ENCODE measurements at places on chromosomes 7 and 10.

DNA sequence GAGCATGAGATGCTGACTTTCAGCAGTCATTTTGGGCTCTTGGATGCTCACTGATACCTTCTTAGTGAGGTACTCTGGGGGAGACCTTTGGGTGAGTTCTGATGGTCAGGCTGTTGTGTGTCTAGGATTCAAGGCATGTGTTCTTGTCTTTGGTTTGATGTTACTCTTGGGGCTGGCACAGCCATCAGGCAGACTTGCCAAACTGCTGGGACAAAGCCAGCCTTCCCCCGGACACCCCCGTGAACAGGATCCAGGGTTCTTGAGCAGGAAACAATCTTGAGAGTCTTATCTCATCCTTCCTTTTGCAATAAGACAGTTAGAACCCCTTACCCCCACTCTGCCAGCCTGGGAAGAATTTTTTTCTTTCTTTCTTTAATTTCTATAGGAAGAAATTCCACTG is 42.2 kb downstream of the SUFU start:
- peak; percentile 17 for DNase-seq

DNA sequence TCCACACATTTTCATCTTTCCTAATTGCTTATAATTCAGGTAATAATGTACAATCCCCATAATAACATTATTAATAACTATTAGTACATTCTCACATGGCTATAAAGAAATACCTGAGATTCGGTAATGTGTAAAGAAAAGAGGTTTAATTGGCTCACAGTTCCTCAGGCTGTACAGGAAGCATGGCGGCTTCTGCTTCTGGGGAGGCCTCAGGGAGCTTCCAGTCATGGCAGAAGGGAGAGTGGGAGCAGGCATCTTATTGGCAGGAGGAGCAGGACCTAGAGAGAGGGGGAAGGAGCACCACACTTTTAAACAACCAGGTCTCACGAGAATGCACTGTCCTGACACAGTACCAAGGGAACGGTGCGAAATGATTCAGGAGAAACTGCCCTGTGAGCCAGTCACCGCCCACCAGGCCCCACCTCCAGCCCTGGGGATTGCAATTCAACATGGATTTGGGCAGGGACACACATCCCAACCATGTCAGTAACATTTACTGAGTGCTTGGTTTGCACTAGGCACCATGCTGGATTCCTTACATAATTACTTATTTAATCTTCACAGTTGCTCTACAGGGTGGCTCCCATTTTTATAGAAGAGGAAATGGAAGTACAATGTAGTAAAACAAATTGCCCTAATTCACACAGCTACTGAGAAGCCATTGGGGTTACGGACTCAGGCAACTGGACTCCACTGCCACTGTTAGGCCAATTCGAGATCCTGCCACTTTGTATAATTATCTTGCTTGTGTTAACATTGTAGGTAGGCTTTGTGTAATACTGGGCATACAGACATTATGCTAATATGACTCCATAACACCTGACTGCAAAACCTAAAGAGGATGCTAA is 8.7 kb upstream of the ESYT2 start:
- DNase-seq, result no peak

DNA sequence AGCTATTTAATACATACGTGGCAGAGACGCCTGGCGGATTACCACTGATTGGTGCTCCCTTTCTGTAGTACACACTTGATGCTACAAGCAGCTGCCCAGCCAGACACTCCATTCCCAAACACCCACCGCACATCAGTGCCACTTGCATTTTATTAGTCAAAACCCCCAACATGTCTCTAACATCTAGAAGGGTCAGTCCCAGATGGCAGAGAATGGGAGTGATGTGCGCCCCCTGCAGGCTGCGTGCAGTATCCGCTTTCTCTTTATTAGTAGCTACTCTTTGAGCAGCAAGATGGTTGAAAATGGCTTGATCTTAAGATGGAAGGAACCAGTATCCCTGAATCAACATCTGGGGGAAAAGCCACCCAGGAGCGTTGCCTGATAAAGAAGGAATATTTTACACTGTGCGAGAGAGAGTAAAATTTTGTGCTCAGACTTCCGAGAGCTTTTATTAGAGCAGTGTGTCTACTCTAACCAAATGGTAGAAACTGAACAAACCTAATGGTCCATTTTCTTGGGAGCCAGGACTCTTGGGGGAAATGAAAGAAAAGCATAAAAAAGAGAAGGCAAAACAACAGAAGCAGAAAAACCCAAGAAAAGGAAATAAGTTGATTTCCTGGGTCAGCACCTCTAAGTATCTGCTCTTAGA is 78.3 kb downstream of the ST8SIA6 start:
- DNase-seq, result peak; percentile 7

- peak; percentile 27 for DNase-seq
These were observed 1.5 kb downstream of the C1QL3 start for GRCh38 chr10:16519908-16520861.

- no peak for DNase-seq
These were observed 2.0 kb upstream of the GDF10 start for GRCh38 chr10:47297866-47298540.

DNA sequence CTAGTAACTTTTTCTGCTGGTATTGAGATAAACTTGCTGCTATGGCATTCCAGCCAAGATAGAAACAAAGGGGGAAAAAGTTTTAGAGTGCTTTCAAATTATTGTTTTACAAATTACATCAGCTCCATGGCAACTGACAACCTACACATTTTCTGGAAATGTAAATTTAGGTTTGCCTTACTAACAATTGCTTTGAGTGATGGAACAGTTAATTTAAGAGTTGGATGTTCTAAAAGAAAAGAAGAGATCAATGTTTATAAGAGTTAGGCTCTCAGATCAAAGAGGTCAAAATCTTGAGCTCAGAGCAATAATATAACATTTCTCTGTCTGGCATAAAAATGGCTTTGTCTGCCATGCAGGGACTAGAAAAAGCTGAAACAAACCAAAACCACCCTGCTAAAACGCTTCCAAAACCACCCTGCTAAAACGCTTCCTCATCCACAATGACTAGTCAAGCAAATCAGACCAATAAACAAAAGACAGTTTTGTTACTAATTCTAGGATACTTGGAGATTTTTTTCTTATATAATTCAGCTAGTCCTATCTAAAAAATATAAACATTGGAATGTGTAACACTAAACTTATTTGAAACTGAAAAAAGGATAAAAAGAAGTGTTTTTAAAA is 32.3 kb downstream of the ORC5 start:
- DNase-seq, result no peak

- DNase-seq, result no peak
These were observed 83.9 kb downstream of the LHPP start for GRCh38 chr10:124545351-124546054.

GRCh38 chr7:27187475-27188385 is 2.7 kb upstream of the HOXA11 start:
- DNase-seq, result no peak

DNA sequence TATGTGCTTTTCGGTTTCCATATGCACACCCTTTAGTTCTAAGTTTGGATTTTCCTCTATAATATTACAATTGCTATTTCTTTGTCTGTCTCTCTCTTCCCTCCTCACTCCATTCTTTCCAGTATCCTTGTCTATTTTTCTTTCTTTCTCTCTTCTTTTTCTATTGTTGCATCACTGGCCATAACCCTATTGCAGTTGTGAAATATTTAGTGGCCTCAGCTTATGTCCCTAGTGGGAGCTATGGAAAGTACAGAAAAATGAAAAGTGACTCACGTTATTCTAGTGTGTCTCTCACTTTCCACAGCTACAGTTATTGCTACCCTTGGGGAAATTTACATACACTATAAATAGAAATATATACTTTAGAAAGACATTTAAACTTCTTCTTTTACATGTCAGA is 59.1 kb downstream of the CNTNAP2 start:
- DNase-seq, result peak; percentile 8

DNA sequence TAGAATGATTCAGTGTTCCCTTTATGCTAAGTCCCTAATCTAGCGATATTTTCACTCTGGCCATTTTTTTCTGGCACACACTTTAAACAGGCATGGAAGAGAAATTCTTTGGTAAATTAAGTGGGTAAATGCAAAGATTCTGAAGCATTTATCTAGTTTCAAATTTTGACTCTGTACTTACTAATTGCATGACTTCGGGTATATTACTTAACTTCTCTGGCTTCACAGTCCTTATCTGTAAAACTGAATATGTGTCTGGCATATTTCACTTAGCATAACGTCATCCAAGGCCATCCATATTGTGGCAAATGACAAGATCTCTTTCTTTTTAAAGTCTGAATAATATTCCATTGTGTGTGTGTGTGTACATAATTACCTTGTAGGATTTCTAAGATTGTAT is 114.5 kb downstream of the MBL2 start:
- no peak for DNase-seq

GRCh38 chr7:32495298-32496051 is at the start of gene AVL9:
TSS of gene AVL9 (plus strand) at chr7:32495489. CDS start at chr7:32495710, 221 bp downstream.
- peak; percentile 99 for DNase-seq

DNA sequence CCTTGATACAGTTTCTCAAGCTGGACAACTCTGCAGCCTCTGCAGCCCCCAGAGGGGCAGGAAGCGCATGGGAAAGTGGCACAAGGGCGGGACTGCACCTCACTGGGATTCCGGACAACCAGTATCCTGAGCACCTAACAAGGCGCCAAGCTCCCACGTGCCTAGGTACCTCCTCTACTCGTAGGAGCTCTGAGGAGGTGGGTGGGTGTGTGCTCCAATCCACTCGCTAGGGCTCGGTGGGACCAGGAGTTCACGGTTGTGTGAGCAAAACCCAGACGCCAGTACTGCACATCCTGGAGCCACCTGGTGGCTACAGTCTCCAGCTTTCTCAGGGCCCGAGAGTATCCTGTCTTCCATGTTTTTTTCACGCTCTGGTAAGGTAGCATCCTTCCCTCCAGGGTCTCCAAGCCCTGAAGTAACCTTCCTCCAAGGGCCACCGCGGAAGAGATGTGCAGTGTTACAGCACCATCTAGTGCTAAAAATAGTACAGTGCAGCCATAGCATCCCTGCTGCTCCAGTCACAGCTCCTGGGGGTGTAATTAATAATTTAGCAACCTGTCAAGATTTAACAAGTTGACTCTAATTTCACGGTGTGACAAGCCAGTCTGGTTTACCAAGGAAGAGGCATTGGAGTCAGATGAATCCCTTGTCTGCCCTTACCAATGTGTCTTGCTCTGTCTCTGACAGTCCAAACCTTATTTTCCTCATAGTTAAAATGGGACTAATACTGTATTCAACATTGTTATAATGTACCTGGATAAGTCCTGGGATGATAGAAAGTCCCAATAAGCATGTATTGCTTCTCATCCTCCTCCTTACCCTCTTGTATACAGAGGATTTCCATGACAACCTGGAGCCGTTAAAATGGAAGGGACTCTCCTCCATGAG is 70.4 kb downstream of the HERPUD2 start:
- DNase-seq, result peak; percentile 63

DNA sequence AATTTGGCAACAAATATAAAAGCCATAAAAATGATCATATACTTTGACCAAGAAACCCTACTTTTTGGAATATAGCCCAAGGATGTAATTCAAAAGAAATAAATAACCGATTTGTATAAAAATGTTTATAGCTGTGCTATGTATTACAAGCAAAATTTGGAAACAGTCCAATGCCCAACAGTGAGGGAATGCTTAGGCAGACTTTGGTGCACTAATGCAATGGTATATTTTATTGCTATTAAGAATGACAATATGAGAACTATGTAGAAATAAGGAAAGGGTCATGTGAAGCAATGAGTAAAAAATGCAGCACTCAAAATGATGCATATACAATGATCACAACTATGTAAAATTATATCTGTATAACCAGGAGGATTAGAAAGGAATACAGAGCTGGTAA is 273.8 kb upstream of the HPS1 start:
- DNase-seq, result no peak

- DNase-seq, result no peak
These were observed 568.8 kb downstream of the HTR7 start for GRCh38 chr10:90289037-90289436.

DNA sequence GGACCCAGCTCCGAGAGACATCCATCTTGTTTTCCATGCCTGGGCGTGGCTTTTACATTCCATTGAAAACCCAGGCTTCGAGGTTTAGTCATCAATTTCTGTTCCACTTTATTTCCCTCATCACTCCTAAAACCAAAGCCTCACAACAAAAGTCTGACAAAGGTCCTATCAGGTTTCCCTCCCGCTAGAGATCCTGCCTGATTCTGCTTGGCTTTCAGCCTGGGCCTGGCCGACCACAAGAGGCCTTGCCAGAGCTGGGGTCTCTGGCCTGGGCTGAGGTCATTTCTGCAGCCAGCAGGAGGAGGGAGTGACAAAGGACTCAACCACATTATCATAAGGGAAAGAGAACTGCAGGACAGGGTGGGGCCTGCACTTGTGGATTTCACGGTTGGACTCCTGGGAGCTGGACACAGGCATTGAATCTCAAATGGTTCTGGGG is 167.0 kb downstream of the FANK1 start:
- peak; percentile 76 for DNase-seq

- DNase-seq, result no peak
These were observed 673.9 kb downstream of the PARD3 start for GRCh38 chr10:34141032-34141680.

DNA sequence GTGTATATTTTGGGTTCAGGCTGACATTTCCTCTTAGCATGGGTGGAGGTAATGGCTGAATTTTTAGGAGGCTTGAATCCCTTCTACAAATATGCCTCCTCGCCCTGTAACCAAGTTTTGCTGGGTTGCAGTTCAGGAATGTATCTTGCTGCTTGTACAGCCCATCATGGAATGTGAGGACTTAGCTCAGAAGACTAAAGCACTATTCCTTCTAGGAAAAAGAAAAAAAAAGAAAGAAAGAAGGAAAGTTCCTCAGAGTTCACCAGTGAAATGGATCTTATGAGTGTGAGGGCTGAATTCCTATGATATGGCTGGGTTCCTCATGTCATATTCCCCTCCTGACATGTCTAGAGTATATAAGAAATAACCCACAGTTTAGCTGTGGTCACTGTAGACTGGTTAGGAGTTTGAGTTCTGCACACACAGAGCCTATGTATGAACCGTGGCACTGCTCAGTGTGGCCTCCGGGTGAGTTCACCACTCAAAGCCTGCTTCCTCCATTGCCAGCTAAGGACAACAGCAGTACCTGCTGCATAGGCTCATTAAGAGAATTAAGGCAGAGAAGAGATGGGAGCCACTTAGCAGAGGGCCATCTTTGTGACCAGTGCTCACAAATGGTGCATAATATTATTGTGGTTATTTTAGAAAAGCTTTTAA is 114.0 kb downstream of the TACC2 start:
- DNase-seq, result no peak

DNA sequence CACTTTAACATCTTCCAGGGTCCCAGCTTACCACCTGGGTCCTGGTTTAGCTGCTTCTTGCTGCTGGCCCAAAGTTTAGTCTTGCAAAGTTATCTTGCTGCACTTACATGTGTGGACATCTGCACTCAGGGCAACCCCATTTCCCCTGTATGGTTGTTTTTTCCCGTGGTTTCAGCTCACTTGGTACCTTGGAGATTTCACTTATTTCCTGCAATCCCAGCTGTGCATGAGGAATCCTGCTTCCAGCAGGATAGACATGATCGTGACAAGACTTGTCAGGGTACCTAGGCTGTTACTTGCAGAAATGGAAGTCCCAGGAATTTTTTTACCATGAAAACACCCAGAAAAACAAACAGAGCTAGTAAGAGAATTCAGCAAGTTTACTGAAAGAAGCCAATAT is 95.9 kb upstream of the LEP start:
- DNase-seq, result no peak

All from GM03348 (cell line).